LNCaP clone FGC (cell line): ENCODE measurements at places on chromosomes 3 and 15.

GRCh38 chr15:94230431-94230882 lies 904 bp upstream of the MCTP2 start:
- no peak for DNase-seq

GRCh38 chr3:167394003-167394402 lies 13.9 kb upstream of the ZBBX start:
- no peak for DNase-seq

GRCh38 chr3:173893835-173894234 lies 496.3 kb downstream of the NLGN1 start:
- DNase-seq: no peak

- no peak for DNase-seq
Observed at GRCh38 chr3:29559741-29560465, 279.0 kb downstream of the RBMS3 start.

GRCh38 chr3:48982686-48983085 lies 7.4 kb upstream of the P4HTM start:
- DNase-seq: no peak

DNA sequence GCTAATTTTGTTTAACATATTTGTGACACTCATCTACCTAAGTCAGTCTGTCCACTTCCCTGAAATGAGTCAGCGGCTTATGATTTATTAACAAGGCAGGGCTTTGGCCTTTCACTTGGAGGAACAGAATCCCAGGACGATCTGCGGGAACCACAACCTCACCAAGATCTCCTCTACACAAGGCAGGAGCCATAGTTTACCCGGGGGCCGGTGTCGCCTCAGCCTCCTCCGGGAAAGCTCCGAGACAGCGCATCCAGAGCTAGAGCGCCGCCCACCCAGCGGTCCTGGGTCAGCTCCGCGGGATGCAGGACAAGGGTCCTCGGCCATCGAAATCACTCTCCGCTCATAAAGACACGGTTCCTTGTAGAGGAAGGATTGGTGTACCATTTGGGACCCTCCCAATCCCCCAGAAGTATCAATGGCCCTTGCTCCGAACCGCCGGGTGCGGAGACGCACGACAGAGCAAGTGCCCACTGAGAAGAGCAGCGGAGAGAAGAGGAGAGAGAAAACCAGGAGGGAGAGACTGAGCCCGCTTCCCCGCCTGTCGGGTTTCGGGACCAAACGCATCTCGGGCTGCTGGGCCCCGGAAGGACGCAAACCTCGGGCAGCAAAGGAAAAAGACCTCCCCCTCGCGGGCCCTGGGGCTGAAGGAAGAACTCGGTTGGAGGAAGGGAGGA lies 13.1 kb upstream of the ALCAM start:
- no peak for DNase-seq

GRCh38 chr3:184553385-184553784 lies 8.2 kb upstream of the EPHB3 start:
- no peak for DNase-seq

- peak; percentile 88 for DNase-seq
Observed at GRCh38 chr3:77693147-77693546, 653.2 kb downstream of the ROBO2 start.

- no peak for DNase-seq
Observed at GRCh38 chr15:42102646-42103235, 8.4 kb upstream of the PLA2G4D start.

- no peak for DNase-seq
Observed at GRCh38 chr3:31957106-31957505, 24.0 kb downstream of the OSBPL10 start.

DNA sequence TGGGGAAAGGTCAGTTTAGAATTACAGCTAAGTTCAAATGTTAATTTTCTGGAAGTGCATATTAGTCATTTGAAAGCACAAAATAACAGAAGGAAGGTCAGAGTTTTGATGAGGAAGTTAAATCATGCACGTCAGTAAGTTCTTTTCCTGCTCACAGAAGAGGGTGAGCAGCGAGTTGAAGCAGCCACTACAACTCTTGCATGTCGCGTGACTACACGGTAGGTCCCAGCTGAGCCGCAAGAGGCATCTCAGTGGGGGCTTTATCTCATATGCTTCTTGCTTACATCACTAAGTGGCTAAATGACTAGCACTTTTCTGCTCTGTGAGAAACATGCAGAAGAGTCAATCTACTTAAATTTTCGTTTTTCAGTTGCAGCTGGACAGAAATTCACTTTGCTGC lies 21.3 kb upstream of the SEC62 start:
- DNase-seq: no peak

DNA sequence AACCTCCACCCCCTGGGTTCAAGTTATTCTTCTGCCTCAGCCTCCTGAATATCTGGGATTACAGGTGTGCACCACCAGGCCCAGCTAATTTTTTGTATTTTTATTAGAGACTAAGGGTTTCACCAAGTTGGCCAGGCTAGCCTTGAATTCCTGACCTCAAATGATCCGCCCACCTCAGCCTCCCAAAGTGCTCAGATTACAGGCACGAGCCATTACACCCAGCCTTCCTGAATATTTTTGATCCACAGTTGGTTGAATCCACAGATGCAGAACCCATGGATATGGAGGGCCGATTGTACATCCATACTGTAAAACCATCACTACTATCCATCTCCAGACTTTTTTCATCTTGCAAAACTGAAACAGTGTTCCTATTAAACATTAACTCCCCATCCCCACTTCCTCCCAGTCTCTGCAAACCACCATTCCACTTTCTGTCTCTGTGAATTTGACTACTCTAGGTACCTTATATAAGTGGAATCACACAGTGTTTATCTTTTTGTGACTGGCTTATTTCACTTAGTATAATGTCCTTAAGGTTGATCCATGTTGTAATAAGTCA lies 8.2 kb upstream of the TMEM62 start:
- DNase-seq: no peak

GRCh38 chr15:80893777-80894176 lies 95.8 kb downstream of the MESD start:
- no peak for DNase-seq

DNA sequence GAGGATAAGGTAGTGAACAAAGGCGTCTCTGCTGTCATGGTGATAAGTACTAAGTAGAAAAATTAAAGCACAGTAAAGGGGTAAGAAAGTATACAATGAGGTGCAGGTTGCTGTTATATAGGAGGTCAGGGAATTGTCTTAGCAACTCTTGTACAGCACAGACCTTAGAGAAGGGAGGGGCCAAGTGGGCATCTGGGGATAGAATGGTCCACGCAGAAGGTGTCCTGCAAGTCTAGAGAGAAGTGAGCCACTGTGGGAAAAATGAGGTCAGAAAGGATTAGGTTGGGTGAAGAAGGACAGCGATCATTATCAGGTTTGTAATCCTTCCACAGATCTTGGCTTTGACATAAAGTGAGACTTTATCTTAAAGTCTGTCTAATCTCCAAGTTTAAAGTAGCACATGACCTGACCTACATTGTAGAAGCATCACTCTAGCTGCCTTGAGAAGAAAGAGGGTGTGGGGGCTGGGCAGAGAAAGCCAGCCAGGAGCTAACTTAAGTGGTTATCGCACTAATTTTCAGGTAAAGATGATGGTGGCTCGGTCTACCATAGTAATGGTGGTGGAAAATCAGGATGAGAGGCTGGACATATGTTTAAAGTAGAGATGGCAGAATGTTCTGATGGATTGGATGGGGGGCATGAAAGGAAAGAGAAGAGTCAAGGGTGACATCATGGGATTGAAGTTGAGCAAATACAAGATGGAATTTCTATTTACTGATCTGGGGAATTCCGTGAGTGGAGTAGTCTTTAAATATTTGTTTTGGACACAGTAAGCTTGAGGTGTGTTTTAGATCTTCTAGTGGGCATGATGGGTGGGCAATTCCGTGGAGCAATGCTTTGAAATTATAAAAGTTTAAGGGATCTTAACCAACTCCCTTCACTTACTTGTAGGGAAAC lies 919.2 kb downstream of the ROBO1 start:
- DNase-seq: no peak

DNA sequence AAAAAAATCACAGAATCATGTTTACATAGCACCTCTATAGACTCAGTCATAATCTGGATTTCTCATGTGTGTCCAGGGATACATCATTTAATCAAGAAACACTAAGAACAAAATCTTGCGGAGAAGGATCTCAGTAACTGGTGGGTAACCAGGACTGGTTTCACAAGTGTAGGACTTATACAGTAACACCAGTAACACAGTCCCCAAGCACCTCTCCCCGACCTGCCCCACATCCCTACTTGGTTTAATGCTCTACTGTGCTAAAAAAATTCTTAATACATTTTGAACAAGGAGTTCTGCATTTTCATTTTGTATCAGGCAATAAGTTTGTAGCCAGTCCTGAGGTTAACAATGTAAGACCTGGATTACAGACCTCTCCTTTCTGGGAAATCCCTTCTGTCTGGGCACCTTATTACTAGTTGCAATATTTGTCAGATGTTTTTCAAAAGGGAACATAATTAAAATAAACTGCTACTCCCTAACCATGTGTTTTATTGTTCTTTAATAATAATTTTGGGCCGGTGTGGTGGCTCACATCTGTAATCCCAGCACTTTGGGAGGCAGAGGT lies 57.6 kb upstream of the BBX start:
- DNase-seq: no peak

DNA sequence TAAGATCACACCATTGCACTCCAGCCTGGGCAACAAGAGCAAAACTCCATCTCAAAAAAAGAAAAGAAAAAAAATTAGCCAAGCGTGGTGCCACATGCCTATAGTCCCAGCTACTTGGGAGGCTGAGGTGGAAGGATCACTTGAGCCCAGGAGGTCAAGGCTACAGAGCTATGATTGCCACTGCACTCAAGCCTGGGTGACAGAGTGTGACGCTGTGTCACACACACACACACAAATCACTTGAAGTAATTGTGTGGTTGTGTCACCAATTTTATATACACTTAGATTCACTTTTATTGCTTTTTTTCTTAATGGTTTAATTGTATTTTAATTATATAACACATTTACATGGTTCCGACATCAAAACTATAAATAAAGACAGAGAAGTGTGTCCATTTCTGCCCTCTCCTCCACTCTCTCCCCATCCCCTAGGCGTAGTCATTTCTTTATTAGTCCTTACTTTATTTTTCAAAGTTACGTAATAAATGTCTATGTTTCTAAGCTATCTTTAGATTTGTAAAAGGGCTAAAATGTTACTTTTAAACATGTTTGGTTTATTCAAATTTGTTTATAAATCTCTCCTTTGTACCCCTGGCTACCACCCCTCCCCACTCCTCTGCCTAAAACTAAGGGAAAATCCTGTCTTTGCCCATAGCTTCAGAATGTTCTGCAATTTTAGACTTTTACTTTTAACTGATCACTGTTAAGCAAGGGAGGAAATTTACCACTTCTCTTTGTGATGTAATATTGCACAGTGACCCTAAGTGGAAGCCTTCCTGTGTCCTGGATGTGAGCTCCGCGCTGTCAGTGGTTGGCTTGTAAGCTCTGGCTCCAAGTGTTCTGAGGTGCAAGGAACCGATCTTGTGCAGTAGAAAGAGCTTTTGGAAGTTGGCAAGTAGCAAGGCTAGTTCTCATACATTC lies 10.8 kb upstream of the VILL start:
- DNase-seq: no peak

DNA sequence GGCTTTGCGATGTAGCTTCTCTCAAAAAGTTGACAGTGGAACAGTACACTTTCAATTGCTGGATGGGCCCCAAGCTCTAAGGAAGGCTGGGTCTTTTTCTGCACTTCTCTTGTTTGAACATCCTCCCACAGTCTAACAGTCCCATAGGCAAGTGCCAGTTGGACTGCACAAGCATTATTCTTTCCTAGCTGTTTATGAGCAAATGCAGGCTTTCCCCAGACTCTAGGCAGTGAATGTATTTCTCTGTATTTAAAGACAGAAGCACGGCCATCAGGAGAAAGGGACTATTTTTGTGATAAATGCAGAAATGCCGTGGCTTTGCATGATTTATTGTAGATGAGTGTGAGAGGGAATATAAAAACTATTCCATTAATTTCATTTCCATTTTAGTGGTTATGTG lies 539.3 kb upstream of the LMCD1 start:
- DNase-seq: no peak

DNA sequence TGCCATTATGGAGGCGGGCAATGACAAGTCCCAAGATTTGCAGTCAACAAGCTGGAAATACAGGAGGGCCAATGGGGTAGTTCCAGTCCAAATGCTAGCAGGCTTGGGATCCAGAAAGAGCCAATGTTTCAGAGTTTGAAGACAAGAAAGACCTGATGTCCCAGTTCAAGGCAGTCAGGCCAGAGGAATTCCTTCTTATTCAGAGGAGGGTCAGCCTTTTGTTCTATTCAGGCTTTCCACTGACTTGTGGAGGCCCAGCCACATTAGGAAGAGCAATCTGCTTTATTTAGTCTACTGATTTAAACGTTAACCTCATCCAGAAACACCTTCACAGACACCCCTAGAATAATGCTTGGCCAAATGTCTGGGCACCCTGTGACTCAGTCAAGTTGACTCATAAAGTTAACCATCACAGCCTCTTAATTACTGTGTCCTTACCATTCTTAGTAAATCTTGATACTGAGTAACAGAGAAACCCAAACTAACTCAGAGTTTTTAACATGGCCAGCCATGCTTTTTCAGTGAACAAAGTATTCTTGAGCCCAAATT lies 50.9 kb upstream of the NPHP3 start:
- no peak for DNase-seq

GRCh38 chr3:132966374-132966773 lies 71.8 kb upstream of the TMEM108 start:
- DNase-seq: no peak
